ENCODE measurements at places on chromosomes 2 and 18. TPM values are rescaled to one million over a fixed set of nuclear protein-coding genes. Genes with fewer than 3 reads are reported as not detected.

The TWIST2 gene
- polyA plus RNA-seq = not detected

The INHBB gene
- 0.10 TPM for polyA plus RNA-seq

The NR4A2 gene
- polyA plus RNA-seq = 0.48 TPM

The TMEM178A gene
- polyA plus RNA-seq = 32.4 TPM

The CARF gene
- polyA plus RNA-seq = 32.2 TPM

The LIPG gene
- 0.85 TPM for polyA plus RNA-seq

The RTP5 gene
- polyA plus RNA-seq = 1.2 TPM

The PLCL1 gene
- 6.8 TPM for polyA plus RNA-seq

The TM4SF20 gene
- polyA plus RNA-seq = not detected

The MC2R gene
- not detected for polyA plus RNA-seq

The CGREF1 gene
- polyA plus RNA-seq = 24.5 TPM

The CFAP65 gene
- polyA plus RNA-seq = 1.7 TPM

The GKN2 gene
- polyA plus RNA-seq = not detected
